ENCODE measurements at places on chromosomes 11 and 22.
A peak's percentile ranks its signal among the peaks of the same experiment; 100 is the strongest.

DNA sequence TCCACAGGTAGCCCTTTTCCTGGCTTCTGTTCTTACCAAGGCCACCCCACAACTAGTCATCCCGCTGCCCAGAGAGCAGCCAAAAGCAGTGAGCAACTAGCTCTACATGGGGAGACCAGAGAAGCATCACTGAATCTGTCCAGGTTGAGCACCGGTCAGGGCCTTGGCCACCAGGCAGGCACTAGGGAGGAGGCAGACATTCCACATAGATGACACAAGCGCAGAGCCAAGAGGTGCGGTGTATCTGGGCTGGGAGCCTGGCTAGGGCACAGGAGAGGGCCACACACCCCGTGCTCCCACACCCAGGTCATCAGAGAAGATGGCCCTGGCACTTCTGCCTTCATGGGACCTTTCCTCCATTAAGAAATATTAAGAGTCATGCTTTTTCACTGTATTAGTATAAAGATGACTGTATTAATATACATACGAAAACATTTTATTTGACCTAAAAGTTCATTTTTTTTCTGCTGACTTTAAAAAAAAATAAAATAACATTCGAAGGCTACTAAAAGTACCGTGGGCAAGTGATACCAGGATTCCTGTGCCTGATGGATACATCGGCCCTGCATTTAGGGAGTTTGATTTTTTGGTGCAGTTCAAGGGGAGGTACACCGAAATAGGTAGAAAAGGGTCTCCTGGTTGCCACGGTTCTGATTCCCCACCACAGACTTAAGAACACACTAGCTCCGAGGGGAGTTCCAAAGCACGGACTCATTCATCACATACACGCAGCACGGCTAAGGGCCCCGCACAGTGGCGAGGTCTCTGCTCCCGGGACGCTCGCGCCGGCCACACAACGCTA, 1.2 kb downstream of the DGCR2 start:
- peak; percentile 94 for DNase-seq

DNA sequence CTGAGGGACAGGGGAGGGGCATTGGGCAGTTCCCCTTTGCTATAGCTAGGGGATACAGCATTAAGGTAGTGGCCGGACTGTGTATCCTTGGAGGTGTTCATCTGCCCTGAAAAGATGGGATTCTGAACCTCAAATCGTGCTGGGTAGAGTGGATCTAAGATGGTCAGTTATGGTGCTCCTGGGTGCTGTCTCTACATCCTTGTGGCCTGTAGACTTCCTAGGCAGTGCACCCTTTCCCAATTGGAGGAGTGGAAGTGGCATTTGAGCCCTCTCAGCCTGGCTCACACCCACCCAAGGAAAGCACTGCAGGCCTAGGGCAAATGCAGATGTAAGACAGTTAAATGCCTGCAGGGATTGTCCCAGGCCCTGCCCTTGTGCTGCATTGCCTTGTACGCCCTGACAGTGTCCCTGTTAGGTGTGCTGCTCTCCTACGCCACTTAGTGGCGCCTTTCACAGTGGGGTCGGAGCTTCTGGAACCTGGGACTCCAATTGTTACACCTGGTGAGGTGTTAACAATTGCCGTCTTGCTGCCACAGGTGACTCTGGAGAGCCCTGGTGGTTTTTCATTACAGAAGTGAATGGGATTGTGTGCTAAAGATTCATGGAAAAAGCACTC, 35.0 kb downstream of the PPFIBP2 start:
- peak; percentile 6 for DNase-seq

DNA sequence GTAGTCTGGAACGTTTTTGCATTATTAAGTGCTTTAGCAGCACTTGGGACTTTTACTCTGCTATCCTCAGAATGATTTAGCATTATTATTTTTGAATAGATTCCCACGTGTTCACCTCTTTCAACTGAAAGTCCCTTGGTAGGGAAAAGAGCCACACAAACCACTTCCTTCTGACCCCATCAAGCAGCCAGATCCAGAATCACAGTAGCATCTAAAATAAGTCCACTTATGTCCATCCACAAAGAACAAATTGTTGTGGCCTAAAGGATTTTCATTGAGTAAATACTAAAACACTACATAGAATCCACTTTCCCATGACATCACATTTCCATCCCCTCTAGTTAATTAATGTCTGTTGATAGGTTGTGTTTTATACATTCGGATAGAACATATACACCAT, 381.7 kb downstream of the AASDHPPT start:
- DNase-seq = no peak

- no peak for DNase-seq
These were observed 195.5 kb downstream of the ETS1 start for GRCh38 chr11:128391811-128392210.

DNA sequence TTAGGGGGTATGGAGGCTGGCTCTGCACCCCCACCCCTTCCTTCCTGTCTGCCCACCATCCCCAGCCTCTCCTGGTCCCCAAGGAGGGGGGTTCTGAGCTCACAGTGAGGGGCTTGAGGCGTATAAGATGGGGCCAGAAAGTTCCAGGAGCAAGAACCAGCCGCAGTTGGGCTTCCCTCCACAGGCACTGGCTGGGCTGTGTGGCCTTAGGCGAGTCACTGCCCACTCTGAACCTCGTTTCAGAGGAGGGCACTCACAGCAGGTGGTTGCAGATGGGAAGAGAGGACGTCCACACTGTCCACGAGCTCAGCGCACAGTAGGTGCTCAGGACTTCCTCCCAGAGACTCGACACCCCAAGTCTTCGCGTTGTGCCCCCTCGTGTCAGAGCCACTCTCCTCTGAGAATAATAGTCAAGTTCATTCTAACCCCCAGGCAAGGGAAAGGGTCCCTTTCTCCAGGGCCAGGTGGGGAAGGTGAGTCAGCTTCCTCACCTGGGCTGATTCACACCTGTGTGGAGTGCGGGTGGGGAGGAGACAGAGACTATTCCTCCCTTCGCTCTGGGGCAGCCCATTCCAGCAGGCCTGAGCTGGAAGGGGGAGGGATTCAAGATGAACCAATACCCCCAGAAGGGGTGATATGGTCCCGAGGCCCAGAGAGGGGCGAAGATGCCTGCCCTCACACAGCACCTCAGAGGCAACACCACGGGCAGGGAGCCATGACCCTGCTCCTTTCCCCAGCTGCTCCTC, 29.3 kb downstream of the RPL3 start:
- DNase-seq = peak; percentile 96

DNA sequence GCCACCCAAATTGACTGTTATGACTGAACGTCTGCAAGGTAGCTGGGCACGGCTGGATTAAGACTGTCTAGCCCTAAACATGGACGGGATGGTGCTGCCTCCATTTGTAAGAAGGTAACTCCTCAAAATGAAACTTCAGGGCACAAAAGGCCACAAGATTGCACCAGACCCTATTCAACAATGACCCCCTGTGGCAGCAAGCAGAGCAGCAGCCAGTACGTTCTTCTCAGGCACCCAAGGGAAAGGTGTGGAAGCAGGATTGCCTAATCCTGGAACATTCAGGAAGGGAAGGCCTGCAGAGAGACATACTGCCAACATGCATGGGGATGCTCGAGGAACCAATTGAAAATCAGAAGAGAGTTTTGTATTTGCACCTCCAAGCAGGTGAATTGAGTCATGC, 4.5 kb upstream of the TBX10 start:
- peak; percentile 20 for DNase-seq

- no peak for DNase-seq
These were observed 703.1 kb downstream of the BRD1 start for GRCh38 chr22:49124608-49125007.
